CMK (cell line): ENCODE measurements at places on chromosomes 3 and 15.

DNA sequence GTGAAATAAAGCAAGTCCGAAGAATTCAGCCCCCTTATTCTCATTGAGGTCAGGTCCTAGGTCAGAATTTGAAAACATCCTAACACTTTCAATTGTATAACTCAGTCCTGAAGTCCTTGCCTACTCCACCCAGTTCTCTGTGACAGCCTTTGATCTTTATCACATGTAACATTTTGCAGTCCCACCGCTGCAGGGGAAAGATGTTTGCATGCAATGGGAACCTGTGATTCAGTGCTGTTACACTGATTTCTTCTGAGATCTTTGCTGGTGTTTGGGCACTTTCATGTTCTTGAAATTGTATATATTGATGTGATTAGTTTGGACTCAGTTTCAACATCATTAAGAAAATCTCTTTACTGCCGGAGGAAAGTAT is 18.0 kb upstream of the SECISBP2L start:
- DNase-seq: no peak

DNA sequence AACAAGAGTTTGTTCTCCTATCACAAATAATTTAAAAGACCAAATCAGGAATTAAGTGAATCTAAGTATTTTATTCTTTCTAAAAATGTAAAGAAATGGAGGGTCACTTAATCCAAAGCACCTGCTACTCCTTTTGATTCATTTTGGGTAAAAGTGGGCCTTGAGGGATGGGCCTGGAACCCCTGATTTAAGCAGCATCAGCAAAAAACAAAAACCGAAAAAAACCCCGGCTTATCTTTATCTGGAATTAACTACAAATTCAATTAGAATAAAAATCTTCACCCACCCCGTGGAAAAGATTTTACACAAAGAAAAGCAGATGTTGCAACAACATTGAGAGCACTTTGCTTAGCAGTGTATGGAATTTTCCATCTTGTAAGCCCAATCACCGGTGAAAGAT is 1018.2 kb downstream of the MCTP2 start:
- no peak for DNase-seq

DNA sequence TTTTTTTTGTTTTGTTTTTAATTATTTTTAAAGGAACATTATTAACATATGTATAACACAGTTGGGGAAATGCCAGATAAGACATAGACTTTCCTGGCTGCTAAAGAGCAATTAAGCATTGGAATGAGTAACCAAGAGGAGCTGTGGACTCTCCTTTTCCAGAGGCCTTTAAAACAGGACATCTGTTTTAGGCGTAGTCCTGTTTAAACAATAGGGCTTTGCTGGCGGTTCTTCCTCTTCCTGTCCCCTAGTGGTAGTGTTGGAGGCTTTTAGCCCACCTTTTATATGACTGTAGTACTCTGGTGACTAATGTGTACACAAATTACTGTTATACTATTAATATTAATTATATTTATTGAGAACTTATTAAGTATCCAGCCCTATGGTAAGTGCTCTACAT is 81.9 kb downstream of the PPARG start:
- DNase-seq: no peak

DNA sequence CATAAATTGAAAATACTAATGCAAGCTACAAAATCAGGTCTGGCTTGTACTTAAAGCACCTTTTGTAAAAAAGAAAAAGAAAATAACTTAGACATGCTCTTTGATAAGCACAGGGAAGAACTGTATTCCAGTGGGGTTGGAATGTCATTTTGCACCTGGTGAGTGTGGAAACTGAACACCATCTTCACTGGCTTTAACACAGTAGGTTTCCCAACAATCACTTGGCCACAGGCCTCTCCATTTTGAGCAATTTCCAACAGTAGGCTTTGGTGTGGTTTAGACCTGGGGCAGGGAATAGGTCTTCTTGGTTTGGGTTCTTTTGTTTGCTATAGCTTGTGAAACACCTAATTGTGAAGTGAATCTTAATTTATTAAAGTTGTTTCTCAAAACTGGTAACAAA is 18.9 kb downstream of the PDZRN3 start:
- DNase-seq: no peak

GRCh38 chr15:28913171-28913765 is 27.5 kb downstream of the APBA2 start:
- no peak for DNase-seq

DNA sequence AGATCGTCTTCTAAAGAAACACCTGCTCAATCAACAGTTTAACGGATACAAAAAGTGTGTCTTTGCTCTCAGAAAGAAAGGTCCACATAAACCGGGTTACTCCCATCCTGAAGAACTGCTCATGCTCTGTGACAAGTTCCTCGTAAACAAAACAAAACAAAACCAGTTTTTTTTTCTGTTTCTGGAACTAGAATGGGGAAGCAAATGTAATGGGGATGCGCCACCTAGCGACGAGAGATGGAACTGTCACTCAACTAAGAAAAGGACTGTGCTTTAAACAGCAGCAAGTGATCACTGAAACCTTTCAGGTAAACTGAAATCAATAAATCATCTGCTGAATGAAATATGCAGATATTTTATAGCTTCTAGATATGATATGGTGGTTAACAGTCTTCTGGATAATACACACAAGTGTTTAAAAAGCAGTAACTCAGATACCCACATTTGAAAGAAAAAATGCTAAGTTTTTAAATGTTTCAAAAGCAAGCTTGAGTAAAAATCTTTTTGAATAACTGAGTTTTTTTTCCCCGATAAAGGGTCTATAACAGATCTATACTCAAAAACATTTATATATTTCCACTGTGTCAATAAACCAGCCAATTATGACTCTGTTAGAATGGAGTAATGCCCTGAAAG is 10.9 kb downstream of the TM2D3 start:
- peak; percentile 46 for DNase-seq

DNA sequence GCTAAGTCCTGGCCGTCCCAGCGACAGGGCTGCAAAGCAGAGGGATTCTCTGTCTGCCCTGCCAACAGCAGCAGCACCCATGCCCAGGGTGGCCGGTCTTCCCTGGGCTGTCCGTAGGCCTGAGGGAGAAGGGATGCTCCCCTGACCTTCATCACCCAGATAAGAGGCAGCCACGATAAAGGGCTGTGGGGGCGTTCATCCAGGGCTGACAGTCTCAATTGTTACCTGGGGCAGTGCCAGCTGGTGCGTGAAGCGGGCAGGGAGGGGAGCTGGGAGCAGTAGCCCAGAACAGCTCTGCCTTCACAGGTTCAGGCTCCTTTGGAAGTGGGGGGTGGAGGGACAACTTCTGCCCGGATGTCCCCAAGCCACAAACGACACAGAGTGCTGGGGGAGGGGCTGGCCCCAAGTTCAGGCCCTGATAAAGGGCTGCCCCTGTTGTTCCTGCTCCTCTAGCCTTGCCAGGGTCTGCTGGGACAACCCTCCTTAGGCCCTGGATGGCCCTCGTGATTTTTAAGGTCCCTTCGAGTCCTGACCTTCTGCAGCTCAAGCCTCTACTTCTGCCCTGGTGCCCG is 94.7 kb downstream of the RAB11A start:
- DNase-seq: peak; percentile 8

DNA sequence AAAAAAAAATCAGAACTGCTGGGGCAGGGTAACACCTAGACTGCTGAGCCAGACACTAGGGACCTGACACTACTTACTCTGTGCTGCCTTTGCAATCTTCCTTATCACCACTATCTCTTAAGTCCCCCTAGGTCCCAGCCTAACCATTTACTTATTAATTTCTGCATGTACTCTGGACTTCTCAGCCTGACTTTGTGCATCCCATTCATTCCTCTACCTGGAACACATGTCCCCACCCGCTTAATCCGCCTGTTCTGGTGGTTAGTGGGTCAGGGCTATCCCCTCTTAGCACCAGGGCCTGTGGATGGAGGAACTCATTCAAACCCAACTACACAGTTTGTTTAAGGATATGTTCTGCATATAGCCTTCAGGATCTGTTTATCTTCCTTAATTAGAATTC is 5.0 kb upstream of the CACNA1D start:
- no peak for DNase-seq

- DNase-seq: no peak
Measured at GRCh38 chr15:85063522-85064079, 81.9 kb downstream of the PDE8A start.

GRCh38 chr15:25619761-25620160 is 180.9 kb upstream of the UBE3A start:
- no peak for DNase-seq

- no peak for DNase-seq
Measured at GRCh38 chr15:70870051-70870450, 16.1 kb upstream of the LARP6 start.

DNA sequence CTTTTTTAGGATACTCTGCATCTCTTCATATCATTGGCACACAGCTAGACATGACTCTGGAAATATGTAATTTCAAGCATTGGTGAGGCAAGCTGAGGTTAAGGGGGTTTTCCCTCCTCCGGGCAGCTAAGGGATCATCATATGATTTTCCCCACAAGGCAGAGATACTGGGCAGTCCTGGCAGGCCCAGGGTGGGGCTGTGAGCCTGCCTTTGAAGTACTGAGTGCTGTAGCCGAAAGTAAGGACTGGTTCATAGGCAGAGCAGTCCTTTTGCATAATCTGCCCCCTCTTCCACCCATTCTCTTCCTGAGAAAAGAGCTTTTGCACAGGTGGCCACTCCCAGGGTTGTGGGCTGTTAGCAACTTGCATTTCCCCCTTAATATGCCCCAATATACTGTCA is 168.8 kb upstream of the MANF start:
- no peak for DNase-seq

DNA sequence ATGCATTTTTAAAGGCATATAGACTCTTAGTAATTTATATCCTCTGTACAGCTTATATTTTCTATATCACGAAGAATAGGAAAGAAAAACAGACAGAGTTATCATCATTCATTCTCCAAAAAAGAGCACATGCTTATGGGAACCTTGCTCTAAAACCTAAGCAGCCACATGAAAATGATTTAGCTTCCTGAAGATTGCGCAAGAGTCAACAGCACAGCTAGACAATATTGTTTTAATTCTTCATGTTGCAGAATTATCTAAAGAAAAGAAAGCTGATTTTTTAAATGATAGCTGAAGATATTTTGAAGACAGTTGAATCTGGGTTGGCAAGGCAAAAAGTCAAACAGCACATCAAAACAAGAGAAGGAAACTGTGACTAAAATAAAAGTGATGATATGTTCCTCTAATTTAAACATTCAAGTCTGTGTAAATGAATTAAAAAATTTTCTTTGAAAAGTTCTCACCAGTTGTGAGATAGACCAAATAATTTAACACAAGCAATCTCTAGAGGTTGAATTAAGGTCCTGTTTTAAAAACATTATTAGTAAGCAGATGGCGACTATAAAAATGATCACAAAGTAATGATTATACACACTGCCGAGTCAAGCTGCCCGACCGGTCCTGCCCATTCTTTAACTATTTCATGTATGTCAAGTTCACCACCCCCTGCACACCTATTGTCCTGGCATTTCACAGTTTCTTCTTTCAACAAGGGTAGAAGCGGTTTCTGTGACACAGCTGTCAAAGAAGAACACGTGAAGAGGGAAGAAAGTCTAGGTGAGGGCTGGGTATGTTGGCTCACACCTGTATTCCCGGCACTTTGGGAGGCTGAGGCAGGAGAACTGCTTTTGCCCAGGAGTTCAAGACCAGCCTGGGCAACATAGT is 74.2 kb upstream of the BHLHE40 start:
- no peak for DNase-seq

GRCh38 chr15:34682674-34683073 is 72.1 kb downstream of the GJD2 start:
- DNase-seq: no peak

DNA sequence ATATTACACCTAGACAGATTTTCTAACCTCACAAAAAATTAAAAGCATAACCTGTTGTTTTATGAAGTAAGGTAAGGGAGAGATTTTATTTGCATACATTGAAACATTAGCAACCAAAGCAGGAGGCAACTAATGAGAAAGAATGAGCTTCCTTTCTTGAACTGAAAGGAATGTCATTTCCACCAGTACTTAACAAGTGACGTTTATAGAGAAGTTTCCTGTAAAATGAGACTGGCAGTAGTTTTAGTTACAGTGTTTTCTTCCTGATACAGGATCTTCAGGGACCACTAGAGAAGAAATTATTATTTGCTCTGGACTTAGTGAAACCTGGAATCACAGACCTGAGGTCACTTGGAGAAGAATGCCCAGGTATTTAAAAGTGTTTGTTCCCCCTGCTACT is 27.4 kb upstream of the FRMD5 start:
- no peak for DNase-seq

GRCh38 chr15:44698641-44699040 is 12.5 kb downstream of the PATL2 start:
- DNase-seq: no peak
